Smooth muscle cell of the brain vasculature (primary cell): ENCODE measurements at places on chromosomes 5 and 9.
A peak's percentile ranks its signal among the peaks of the same experiment; 100 is the strongest.

GRCh38 chr5:134053314-134053839, 48.6 kb upstream of the VDAC1 start:
- no peak for DNase-seq

- no peak for DNase-seq
Measured at GRCh38 chr5:64161420-64161819, 4.2 kb upstream of the RNF180 start.

GRCh38 chr5:56025151-56025885, 30.6 kb upstream of the IL6ST start:
- DNase-seq, result no peak

DNA sequence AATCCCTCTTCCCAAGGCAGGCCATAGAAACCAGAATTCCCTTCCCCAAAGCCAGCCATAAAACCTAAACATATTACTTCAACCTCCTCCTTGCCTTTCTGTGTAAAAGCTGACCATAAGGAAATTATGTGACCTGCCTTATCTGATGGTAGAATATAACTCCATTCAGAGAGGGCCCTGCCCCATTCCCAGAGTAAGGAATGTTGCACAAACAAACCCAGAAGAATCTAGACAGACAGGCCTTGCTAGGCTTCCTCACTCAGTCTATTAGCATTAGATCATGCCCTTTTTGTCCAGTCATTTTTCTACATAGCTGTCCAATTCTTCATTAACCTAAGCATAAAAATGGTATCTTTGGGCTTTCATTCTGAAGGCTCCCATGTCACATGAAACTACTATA, 17.8 kb upstream of the IFNB1 start:
- DNase-seq, result no peak

DNA sequence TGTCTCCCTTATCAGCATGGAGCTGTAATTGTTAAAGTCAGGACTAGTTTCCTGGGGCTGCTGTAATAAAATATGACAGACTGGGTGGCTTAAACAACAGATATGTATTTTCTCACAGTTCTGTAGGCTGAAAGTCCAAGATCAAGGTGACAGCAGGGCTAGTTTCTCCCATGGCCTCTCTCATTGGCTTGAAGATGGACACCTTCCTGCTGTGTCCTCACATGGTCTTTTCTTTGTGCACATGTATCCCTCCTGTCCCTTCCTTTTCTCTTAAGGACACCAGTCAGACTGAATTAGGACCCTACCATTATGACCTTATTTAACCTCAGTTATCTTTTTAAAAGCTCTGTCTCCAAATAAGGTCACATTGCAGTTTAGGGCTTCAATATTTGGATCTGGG, 700.5 kb upstream of the MEF2C start:
- DNase-seq, result no peak

- no peak for DNase-seq
Measured at GRCh38 chr9:91305596-91306295, 56.0 kb downstream of the AUH start.

DNA sequence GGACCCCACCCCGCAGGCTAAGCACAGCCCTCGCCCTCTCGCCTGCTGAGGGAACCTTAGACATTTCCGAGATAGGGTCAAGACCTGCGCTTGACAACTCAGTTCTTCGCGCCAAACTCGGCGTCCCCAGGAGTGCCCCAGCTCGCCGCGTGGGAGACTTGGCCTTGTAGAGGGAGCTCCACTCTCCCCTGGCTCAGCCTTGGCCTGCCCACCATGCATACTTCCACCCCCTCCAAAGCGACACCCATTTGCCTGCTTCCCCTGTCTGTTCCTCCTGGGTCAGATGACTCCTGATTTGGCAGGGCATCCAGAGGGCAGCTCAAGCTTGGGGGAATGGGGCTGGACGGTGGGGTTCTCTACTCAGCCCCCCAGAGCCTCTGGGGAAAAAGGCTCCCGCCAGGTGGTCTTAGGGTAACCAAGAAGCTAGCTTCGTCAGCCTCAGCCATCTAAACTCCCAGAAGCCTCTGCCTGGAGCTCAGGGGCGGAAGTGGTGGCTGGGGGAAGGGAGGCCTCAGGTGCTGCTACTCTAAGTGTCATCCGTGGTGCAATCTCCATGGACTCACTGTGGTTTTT, 560 bp downstream of the DOCK2 start:
- no peak for DNase-seq

DNA sequence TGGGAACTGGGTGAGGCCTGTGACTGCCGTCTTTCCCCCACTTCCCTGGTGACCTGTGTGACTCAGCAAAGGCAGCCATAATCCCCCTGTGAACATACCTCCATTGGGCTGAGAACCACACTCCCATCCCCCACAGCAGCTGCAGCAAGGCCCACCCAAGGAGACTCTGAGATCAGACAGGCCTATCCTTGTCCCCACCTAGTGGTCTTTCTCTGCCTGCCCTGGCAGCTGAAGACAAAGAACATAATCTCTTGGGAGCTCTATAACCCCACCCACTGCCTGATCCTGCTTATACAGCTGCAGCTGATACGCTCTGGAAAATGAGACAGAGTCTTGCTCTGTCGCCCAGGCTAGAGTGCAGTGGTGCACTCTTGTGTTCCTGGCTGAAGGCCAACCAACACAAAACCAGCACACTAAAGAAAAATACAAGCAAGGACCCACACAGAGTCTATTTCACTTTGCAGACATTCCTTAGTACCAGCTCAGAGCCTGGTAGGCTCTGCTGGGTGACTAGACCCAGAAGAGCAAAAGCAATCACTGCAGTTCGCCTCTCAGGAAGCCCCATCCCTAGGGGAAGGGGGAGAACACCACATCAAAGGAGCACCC, 106.7 kb downstream of the MCTP1 start:
- peak; percentile 97 for DNase-seq

GRCh38 chr5:32991421-32991815, 280.3 kb downstream of the NPR3 start:
- DNase-seq, result no peak

DNA sequence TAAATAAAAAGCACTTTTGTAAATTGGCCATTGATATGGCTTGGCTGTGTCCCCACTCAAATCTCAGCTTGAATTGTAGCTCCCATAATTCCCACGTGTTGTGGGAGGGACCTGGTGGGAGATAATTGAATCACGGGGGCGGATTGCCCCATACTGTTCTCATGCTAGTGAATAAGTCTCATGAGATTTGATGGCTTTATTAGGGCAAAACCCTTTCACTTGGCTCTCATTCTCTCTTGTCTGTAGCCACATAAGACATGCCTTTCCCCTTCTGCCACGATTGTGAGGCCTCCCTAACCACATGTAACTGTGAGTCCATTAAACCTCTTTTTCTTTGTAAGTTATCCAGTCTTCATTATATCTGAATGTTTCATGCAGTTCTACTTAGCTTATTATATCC, 153.2 kb downstream of the TARS1 start:
- DNase-seq, result no peak

- DNase-seq, result no peak
Measured at GRCh38 chr9:95017661-95018060, 291.2 kb downstream of the AOPEP start.

DNA sequence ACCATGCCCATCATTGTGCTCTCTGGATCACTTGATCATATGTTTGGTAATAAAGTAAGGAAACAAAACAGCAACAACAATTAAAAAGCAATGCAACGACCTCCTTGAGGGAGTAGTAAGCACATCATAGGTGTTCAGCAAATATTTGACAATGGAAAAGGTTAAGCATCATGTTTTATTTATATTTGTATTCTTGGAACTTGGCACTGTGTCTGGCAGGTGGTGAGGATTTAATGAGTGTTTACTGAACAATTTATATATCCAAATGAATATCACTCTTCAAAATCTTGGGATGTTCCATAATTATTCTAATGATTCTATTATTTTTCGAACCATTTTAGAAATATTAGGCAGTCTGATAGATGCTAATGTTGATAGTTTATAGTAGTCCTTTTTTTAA, 6.2 kb downstream of the PIP5K1B start:
- no peak for DNase-seq

DNA sequence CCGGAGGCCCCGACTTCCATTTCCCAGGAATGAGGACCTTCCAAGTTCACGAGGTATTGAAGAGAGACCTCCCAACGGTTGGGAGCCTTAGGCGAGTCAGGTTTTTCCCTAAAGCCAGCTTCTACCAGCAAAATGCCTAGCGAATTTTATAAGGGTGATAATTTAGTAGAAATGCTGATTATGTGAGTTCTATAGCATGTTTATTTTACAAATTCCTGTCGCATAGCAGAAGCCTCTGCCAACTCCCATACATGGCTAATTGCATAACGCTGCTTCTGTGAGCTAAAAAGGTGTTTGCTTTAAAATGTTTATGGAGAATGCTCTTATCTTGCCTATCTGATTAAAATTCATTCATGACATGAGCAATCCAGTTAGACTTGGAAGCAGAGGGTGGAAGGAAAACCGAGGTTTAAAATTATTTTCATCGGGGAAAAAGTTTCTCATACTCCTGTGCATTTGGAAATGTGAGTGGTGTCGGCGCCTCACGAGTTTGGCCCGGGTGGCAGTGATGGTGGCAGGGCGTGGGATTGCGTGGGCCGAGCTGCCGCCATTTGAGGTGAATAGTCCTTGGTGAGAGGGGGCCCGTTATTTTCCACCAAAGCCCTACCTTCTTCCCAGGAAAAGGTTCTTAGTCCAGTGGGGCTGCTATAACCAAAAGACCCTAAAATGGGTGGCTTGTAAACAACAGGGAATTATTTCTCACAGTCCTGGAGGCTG, 104.4 kb upstream of the FCN2 start:
- DNase-seq, result no peak

GRCh38 chr5:67149057-67149950, 47.3 kb downstream of the CD180 start:
- DNase-seq, result no peak

DNA sequence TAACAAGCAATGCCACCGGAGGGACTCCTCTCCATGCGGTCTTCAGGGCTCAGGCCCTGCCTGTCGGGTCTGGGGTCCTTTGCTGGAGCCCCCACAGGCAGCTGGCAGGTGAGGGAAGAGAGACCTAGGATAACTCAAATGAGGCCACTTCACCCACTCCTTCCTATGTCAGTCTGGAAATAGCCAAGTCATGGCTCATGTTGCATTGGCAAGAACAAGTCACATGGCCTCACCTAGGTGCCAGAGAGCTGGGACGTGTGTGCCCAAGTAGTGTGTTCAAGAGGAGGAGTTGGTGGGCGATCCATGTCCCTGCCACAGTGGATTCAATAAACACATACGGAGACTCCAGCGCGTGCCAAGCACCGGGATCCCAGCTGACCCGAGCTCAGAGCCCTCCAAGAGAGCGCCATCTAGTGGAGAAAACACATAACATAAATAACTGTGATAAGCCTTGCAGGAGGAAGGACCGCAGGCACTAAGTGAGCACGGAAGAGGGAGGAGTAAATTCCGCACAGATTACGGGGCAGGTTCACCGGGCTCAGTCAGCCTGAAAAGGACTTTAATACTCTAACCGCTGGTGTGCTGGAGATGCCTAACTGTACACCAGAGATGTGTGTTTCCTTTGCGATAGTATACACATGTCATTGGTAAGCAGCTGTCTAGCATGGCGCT, 580.8 kb downstream of the CCDC171 start:
- DNase-seq, result no peak
